Uterus (tissue), 4 donors: ENCODE measurements at places on chromosomes 6 and 20.

GRCh38 chr6:157104803-157105202, 218.5 kb downstream of the TMEM242 start:
- DNase-seq, result no peak

- no peak for DNase-seq
Measured at GRCh38 chr20:24631173-24631505, 161.7 kb downstream of the SYNDIG1 start.

GRCh38 chr20:56909918-56910714, 281.0 kb downstream of the TFAP2C start:
- no peak for DNase-seq

GRCh38 chr20:47789081-47789763, 3.9 kb upstream of the SULF2 start:
- peak; percentile 59 for DNase-seq
